ENCODE measurements at places on chromosomes 3 and 15. TPM values are rescaled to one million over a fixed set of nuclear protein-coding genes. Genes with fewer than 3 reads are reported as not detected.

- no peak for ATAC-seq
- no peaks in the 10 kb centered on the region for H3K27me3 ChIP-seq
- no peaks in the 10 kb centered on the region for H3K4me1 ChIP-seq
Measured at GRCh38 chr15:36186376-36186775, 393.1 kb upstream of the CDIN1 start.

Gene ZWILCH
- 34.0 TPM for total RNA-seq

- no peak overlapping the region for H3K4me3 ChIP-seq
- H3K36me3 ChIP-seq, result no peaks in the 10 kb centered on the region
- H3K4me1 ChIP-seq, result no peaks in the 10 kb centered on the region
- no peak overlapping the region for H3K27ac ChIP-seq
- no peaks in the 10 kb centered on the region for H3K27me3 ChIP-seq
Measured at GRCh38 chr3:143283432-143284128, 164.0 kb downstream of the CHST2 start.

DNA sequence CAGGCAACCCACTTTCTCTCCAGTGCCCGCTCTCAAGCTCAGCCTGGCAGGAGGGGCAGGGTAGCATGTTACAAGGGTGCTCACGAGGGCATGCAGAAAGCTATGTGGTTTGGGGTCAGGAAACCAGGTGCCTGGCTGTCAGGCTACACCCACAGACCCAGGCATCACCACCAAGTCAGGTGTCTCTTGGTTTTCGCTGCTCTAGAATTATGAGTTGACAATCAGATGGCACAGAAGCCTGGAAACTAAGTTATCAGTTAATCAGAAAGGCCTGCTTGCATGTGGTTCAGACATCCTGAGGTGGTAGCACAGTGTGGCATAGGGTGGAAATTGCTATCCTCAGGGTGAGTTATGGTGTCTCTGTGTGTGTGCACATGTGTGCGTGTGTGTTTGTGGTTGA, 16.2 kb upstream of the CCR9 start:
- H3K27ac ChIP-seq, result no peak overlapping the region
- H3K4me1 ChIP-seq, result peaks cover 19% of the 10 kb centered on the region
- peak; percentile 93 for ATAC-seq
- H3K4me3 ChIP-seq, result peak overlapping the region; percentile 7
- no peaks in the 10 kb centered on the region for H3K36me3 ChIP-seq

Gene GMPPB
- total RNA-seq, result 38.7 TPM

- peaks cover 5% of the 10 kb centered on the region for H3K4me1 ChIP-seq
- ATAC-seq, result no peak
- no peak within 1 kb of the TSS for H3K27ac ChIP-seq
- H3K27me3 ChIP-seq, result no peaks in the 10 kb centered on the region
- no peaks in the 10 kb centered on the region for H3K36me3 ChIP-seq
Measured at GRCh38 chr3:58536501-58537411, at the start of gene ACOX2. ACOX2 (minus strand) TSS chr3:58537190; CDS start chr3:58535106, 2,084 bp downstream.
